Activated T-helper 17 cell treated with anti-CD3 and anti-CD28 coated beads, Interleukin-2, amount 50 U/mL, for 72 hours (primary cell): ENCODE measurements at places on chromosomes 1 and 21. TPM values are rescaled to one million over a fixed set of nuclear protein-coding genes. Genes with fewer than 3 reads are reported as not detected.

Gene ANGPTL7
- total RNA-seq = not detected

Gene ATP1B1
- 51.8 TPM for total RNA-seq

Gene OR2T2
- not detected for total RNA-seq

DNA sequence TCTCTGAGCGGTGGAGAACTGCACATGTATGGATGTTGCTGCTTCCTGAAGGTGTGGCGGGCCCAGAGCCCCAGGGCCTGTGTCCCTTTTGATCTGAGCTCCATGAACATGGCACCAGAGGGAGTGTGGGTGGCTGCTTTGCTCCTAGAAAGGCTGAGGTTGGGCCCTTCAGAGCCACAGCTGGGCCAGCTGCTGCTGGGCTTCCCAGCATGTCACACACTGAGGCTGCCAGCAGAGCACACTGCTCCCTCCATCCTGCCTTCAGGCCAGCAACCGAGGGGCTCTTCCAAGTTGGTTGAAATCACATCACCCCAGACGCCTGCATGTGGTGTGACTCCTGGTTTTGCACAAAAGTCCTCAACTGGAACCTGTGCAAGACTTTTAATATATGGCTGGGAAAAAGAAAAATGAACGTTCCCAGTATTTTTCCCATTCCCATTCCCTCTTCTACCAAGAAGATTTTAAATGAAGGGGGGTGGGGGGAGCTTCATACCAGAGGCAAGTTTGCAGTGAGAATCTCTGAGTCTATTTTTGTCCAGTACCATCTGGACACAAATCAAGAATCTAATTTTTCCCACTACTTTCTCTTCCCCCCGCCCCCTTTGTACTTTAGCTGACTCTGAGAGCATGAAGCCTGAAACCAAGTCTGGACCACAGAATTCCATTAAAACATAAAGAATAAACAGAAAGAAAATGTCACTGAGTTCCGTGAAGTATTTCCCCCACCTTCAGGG is 26.2 kb upstream of the NGF start:
- H3K36me3 ChIP-seq = no peaks in the 10 kb centered on the region
- H3K4me3 ChIP-seq = no peak overlapping the region
- no peaks in the 10 kb centered on the region for H3K4me1 ChIP-seq
- no peak for ATAC-seq
- peaks cover 12% of the 10 kb centered on the region for H3K27me3 ChIP-seq
- no peak overlapping the region for H3K27ac ChIP-seq

Gene UBE2U
- total RNA-seq = not detected

DNA sequence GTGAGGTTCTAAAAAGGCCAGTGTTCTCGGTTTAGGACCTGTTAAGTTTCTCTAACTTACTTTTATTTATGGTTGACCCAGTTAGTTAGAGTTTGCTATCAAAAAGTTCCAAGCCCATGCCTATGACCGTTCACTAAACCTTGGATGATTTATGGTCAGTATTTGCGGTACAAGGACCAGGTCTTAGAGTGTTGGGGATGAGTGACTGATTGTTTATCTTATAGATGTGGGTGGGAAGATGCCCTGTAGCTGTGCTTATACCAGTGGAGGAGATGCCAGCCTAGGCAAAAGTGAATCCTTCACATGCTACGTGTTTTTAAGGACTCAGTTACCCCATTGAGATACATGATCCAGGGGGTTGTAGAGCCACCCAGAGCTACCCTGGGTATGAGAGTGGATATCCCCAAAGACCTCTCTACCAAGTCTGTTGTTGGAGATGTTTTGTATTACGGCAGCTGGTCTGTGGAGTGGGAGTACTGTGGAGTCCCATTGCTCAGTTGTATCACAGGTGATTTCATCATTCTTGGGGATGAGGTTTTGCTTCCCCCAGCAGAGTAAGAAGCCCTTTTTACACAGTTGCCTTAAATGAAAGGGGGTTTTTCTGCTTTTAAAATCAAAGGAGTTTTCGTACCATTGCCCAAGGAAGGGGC is 2.1 kb downstream of the SLC22A15 start:
- H3K36me3 ChIP-seq = no peaks in the 10 kb centered on the region
- H3K4me1 ChIP-seq = peaks cover 5% of the 10 kb centered on the region
- no peak for ATAC-seq
- no peak overlapping the region for H3K27ac ChIP-seq
- H3K4me3 ChIP-seq = no peak overlapping the region

DNA sequence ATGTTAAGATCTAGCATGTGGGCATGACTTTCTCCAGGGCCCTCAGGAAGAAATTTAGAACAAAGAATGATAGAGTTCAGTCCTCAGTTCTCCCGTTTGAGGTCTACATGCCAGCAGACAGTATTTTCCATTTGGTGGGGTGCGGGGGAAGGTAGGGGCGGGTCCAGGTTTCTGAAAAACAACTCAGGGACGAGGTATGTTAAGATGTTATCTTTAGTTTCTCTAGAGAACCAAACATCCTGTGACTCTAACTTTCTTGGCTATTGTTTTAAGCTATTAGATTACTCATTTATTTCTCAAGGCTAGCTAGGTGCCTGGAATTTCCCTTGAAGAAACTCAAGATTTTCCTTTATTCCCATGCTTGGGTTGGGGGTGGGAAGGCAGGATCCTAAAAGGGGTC is 42.3 kb upstream of the SYT14 start:
- peaks cover 34% of the 10 kb centered on the region for H3K27me3 ChIP-seq
- H3K4me3 ChIP-seq = no peak overlapping the region
- H3K27ac ChIP-seq = no peak overlapping the region
- no peak for ATAC-seq
